Endothelial cell of umbilical vein (primary cell): ENCODE measurements at places on chromosomes 6 and 20.

GRCh38 chr20:41308290-41308711 is 9.2 kb downstream of the ZHX3 start:
- DNase-seq = peak; percentile 59

GRCh38 chr20:54474046-54474445 is 1.3 kb upstream of the DOK5 start:
- no peak for DNase-seq

- DNase-seq = no peak
Measured at GRCh38 chr20:59195316-59195993, 31.8 kb downstream of the ZNF831 start.

DNA sequence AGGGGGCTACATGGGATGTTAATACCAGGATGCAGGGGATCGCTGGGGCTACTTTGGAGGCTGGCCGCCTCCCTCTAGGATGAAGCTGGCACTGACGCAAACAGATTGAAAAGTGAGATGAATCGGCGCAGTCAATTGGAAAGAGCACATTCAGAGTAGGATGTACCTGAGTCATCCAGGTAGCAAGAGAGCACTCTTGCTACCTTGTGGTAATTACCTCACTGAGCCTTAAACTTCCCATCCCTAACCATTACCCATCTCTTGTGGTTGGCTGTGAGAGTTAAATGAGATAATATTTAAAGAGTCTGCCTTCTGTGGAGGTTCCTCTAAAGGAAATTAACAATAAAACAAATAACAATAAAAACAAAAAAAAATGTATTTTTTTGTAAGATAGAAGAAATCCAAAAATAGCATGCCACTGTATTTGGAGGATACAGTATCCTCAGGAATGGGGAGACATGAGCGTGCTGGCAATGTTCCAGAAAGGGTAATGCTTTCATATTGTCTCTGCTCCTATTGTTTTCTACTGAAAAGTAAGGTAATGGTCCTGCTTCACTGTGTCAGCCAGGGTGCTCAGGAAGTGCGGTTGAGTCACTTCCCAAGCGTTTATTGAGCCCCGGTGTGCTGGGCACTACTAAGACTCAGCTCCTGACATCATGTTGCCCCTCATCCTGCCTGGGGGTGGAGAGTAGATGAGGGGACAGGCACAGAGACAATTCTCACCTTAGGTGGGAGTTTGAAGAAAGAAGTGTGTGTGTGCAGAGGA is 301.1 kb downstream of the EYA4 start:
- peak; percentile 50 for DNase-seq

DNA sequence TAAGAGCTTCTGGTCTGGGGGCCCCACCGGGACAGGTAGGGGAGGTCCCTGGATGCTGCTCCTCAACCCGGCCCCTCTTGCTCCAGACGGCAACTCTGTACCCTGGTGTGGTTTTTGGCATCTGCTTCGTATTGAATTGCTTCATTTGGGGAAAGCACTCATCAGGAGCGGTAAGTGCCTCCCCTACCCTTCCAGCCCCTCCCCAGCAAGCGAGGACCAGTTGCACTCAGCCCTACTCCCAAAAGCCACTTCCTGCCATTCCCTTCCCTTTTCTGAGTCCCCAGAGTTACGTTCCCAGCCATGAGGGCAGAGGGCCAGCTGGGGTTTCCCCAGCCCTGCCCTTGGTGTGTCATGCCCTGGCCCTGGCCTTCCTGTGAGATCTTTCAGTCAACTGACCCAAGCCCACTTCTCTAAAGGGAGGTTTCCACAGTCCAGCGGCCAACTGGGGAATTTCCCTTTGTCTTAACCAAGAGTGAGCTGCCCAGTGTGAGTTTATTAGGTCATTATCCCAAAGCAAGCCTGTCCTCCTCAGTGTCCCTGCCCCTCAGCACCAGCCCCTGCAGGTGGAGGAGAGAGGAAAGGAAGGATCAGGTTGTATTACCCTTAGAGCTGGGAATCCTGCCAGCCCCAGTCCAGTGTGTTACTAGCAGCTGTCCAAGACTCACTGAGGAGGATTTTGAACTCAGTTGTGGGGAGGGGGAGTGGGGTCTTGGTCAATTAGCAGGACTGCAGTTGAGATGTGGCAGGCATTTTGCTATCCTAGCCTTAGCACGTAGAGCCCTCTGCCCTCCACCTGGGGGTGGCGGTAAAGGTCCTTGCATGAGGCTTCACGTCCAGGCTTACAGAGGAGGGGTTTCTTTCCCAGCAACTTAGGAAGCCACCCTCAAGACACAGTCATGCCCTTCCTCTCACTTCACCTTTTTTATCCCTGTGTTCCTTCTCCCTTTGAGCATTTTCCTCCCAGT is 45.8 kb downstream of the TM9SF4 start:
- DNase-seq = peak; percentile 87

- DNase-seq = peak; percentile 84
Measured at GRCh38 chr6:25122001-25122400, 157.2 kb upstream of the CARMIL1 start.

DNA sequence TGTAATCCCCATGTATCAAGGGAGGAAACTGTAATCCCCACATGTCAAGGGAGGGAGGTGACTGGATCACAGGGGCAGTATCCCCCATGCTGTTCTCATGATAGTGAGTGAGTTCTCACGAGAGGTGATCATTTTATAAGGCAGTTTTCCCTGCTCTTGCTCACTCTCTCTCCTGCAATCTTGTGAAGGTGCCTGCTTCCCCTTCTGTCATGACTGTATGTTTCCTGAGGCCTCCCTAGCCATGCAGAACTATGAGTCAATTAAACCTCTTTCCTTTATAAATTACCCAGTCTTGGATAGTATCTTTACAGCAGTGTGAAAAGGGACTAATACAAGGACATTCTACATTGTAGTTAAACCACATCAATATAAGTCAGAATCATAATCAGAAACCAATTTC is 112.4 kb downstream of the BTBD9 start:
- DNase-seq = peak; percentile 20

DNA sequence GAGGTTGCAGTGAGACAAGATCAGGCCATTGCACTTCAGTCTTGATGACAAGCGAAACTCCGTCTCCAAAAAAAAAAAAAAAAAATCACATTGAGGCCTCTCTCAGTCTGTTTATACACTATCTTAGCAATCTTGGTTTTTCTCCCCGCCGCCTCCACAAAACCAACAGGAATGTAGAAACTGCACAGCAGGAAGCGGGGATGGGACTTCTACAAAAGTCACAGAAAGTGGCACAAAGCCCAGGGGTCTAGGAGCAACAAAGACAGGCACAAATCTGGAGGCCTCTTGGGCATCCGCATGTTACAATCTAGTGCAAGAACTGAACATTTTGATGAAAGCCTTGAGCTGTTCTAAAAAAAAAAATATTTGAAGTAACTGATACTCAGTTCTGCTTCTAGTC is 48.6 kb downstream of the KDM1B start:
- no peak for DNase-seq

- peak; percentile 20 for DNase-seq
Measured at GRCh38 chr20:23386304-23387117, 24.5 kb downstream of the GZF1 start.

- DNase-seq = no peak
Measured at GRCh38 chr6:123117145-123117908, 121.3 kb downstream of the CLVS2 start.

DNA sequence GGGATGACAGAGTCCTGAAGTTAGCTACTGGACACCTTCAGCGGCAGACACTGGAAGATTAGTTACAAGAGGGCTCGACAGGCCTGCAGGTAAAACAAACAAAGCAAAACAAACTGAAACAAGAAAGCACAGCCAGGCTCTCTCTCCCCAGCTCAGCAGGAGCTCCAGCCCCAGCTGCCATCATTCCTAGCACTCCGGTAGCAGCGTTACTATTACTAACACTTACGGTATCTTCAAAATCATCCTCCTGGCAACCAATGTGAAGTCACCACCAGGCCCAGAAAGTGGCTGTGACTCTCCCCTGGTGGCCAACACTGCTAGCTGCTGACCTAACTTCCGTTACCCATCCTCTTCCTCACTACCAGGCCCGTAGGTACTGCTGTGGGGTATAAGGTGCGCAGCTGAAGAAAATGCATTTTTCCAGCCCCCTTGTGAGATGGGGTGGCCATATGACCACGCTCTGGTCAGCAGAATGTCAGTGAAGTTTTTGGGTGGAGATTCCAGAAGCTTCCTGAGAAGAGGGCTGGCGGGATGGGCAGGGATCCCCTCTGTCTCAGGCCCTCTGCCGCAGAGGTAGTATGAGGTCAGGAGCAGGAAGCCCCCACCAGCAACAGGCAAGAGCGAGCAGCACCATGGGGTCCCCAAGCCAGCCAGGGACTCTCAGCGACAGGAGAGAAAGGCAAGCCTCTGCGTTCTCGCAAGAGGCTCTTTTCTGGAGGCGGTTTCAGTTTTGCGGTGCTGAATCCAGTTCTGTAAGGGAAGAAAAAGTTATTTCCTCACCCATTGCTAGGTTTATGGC is 37.4 kb upstream of the TBXT start:
- DNase-seq = no peak

GRCh38 chr20:52654567-52654966 is 317.6 kb upstream of the TSHZ2 start:
- DNase-seq = no peak

DNA sequence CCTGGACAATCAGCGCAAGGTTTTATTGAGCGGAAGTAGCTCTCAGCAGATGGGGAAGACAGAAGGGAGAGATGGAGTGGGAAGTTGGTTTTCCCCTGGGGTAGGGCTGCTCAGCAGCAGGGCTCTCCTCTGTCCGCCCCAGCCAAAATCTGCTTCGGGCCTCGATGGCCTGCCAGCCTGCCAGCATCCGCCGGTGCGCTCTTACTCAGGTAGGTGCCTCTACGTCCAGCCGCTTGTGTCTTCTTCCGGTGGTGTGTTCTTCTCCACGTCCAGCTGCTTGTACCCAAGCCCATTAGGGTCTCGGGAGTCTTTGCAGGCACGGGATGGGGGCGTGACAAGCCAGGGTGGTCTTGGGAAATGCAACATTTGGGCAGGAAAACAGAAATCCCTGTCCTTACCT is 1340.0 kb upstream of the MAP3K7 start:
- no peak for DNase-seq
